Central memory CD4-positive, alpha-beta T cell (primary cell): ENCODE measurements at places on chromosomes 7 and 10.

GRCh38 chr10:92747600-92747999 is 57.8 kb downstream of the HHEX start:
- peak; percentile 65 for DNase-seq

DNA sequence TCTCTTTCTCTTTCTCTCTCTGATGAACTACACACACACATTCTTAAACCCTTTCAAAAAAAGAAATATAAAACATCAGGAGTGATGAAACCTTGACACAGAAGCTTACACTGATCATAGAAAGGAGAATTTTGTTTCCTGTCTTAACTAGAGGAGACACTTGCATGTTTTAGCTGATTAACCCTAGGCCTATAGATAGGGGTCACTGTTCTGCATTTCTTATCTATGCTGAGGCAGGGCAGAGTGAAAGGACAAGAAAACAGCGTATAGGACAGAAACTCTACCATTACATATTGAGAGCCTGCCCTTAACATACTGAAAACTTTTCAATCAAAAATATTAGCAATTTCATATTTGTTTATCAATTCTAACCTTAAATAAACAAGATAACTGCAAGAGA is 680.6 kb upstream of the MBL2 start:
- DNase-seq = no peak

- DNase-seq = no peak
Measured at GRCh38 chr10:104288355-104288754, 19.4 kb downstream of the GSTO2 start.

DNA sequence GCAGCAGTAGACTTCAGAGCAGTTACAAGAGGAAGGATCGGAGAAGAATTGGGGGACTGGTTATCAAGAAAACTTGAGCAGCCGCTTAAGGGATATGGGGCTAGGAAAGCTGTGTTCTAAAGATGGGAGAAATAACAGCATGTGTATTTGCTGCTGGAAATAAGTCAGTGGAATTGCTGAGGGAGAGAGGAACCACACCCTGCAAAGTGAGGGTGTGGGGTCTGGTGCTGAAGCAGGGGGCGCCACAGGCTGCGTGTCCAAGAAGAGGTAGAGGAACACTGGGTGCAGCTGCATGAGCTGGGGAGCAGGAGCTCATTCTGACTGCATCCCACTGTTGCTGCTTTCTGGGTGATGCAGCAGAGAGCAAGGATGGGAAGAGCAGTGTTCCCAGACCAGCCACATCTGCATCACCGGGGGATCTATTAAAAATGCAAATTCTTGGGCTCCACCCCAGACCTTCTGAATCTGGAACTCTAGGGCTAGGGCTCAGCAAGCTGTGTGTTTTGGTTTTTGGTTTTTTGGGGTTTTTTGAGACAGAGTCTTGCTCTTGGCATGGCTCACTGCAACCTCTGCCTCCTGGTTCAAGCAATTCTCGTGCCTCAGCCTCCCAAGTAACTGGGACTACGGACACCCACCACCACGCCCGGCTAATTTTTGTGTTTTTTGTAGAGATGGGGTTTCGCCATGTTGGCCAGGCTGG is 97.1 kb upstream of the DNAJB6 start:
- no peak for DNase-seq

GRCh38 chr10:24893127-24893526 is 59.3 kb downstream of the PRTFDC1 start:
- no peak for DNase-seq

DNA sequence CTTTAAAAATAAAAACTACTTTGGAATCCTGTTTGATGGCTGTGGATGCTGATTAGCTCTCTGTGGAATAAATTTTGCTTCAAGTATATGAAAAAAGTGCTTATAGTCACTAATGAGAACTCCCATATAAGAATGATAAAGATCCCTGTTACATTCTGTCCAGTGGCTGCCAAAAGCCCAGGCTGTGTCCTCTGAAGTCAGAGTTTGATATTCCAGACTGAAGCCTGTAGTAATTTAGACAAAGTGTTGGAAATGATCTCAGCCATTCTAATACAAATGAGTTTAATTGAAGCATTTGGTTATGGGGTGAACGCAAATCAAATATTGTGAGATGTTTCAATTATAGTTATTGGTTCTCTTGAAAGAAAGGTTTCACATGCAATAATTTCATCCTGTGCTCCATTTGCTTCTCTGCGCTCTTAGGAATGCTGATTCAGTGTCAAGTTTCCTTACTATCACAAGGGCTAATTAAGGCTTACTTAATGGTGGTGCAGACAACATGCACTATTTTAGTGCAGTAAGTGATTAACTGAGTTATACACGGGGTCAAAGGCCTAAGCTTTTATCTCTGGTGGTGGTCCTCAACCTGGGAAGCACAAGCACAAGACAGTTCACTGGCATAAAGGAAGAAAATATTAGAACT is 867.6 kb downstream of the SORCS1 start:
- no peak for DNase-seq

DNA sequence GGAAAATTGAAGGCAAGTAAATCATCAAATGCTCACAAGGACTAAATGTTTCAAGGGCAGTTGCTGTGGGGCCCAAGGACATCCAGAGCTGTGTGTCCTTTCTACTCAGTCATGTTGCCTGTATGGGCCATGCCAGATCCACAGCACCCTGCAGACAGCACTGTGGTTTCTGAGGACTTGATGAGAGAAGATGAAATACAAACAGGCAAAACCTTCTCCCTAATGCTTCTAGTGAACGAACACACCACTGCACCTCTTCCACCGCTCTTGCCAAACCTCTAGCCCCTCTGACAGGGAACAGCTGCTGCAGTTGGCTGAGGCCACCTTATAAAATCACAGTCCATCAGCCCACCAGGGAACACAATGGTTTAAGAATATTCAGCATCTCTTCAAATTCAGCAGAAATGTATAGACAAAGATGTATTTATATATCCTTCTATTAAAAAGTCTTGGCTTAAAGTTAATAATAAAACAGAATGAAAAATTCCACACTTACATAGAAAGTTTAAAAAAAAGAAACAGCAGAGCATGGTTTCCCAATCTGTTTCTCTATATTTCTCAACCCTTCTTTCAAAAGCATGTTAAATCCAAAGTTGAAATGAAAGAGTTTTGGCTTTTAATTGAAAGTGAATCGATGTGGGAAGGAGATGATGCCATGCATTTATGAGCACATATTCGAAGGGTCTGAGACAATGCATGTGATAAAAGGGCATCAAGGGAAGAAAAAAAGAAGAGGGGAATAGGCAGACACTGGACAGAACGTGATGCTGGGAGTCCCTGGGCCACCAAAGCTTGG is 14.0 kb downstream of the CYP3A7 start:
- DNase-seq = no peak

- DNase-seq = peak; percentile 9
Measured at GRCh38 chr7:28062197-28062991, 118.2 kb downstream of the JAZF1 start.

- no peak for DNase-seq
Measured at GRCh38 chr10:69492746-69493462, 41.6 kb downstream of the TSPAN15 start.

- DNase-seq = no peak
Measured at GRCh38 chr7:80230327-80230726, 95.7 kb downstream of the GNAI1 start.

DNA sequence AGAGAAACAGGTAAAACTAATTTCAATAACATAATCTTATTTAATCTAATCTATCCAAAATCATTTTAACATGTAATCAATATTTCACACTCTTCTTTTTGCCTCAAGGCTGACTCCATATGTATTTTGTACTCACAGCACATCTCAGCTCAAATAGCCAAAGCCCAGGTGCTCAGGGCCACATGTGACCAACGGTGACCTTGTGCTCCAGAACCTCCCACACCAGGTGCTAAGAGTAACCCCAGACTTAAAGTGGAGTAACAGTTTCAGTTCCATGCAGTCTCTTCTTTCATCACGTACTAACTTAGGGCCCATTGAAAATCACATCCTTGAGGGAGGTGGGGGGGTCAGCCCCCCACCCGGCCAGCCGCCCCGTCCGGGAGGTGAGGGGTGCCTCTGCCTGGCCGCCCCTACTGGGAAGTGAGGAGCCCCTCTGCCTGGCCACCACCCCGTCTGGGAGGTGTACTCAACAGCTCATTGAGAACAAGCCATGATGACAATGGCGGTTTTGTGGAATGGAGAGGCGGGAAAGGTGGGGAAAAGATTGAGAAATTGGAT is 47.3 kb downstream of the NCAPG2 start:
- DNase-seq = no peak

DNA sequence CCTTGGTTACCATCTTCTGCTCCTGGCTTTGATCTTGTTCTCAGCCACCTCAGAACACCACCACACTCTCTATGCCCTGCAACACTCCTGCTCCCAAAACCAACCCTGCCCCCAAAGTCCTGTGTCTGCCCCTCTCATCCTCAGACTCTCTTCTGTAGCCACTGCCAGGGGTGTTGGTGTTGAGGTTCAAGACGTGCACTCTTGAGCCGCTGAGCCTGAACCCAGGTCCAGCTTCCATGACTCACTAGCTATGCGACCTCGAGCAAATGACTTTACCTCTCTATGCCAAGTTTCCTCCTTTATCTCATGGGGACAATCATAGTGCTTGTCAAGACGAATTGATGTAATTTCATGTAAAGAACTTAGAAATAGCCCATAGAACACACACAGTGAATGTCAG is 840 bp upstream of the ATP6V0A4 start:
- DNase-seq = no peak

DNA sequence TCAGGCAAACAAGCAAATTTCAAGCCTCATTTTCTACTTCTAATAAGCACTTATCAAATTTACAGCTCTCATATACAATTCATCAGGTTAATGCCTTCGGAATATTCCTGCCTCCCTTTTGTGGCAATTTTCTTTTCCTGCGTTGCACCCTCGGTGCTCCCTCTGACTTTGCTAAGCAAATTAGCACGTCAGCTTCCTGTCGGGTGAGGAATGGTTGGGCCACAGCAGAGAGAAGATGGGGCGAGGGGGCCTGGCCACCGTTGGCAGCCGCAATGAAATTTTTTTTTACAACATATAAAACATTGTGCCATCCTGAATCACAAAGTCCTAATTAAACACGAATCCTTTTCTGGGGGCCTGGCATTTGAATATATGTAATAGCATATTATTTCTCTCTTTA is 28.1 kb downstream of the ELFN1 start:
- DNase-seq = no peak

DNA sequence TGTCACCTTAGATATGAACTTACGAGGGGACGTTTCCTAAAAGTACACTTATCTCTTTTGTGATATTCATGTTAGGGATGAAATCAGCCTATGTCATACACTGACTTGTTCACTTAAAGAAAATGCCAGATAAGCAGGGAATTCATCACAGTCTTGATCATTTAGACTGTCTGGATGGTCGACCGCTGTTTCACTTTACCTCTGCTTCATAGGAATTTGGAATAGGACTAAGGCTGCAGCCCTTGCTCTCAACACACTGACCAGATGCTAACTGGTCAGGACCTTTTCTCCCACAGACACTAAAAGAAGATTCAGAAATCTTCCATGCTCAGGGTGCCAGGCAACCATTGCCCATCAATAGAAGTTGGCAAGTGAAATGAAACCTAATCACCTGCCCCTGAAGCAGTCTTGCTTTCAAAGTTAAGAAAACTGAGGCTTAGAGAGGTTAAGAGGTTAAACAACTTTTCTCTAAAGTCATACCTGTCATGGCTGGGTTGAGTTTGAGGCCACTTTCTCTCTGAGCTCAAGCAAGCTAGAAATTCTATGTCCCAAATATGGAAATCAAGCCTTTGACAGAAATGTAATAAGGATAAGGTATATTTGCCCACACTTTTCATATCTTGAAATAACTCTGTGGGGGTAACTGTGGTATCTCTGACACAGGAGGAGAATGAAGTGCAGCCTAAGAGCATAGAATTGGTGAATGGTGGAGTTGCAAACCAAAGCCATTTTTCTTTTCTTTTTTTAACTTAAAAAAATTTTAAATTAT is 77.1 kb downstream of the MAP3K8 start:
- no peak for DNase-seq

GRCh38 chr7:21106296-21106732 is 319.6 kb upstream of the SP8 start:
- no peak for DNase-seq

DNA sequence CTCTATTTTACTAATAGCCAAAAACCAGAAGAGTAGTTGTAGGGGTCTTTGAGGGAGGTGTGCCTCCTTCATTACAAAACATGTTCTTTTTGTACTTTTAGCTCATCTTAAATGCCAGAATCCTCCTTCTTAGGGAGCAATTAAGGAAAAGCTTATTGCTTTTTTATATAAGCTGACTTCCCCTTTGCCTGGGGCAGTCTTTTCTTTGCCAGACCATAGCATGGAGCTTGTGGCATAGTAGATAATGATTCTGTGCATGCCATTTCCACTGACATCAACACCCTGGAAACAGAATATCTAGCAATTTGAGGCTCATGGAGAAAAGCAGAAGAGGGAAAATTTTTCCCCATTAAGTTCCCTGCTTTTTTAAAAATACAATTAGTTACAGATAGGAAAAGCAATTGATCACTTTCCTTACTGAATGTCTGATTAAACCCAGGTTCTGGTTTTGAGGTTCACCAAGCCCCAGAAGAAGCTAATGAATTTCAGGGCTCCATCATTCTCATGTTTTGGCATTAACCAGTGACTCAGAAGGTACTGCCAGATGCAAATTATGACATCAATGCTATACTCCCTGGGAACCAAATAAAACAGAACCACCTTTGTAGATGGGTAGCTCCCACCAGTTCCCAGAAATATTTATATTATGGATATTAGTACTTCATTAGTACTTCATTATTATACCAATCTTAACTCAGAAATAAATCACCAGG is 410.6 kb downstream of the KCNMA1 start:
- no peak for DNase-seq

GRCh38 chr10:60203993-60204618 is 185.6 kb downstream of the ANK3 start:
- DNase-seq = no peak

GRCh38 chr10:128367807-128368206 is 241.6 kb upstream of the MKI67 start:
- DNase-seq = no peak

DNA sequence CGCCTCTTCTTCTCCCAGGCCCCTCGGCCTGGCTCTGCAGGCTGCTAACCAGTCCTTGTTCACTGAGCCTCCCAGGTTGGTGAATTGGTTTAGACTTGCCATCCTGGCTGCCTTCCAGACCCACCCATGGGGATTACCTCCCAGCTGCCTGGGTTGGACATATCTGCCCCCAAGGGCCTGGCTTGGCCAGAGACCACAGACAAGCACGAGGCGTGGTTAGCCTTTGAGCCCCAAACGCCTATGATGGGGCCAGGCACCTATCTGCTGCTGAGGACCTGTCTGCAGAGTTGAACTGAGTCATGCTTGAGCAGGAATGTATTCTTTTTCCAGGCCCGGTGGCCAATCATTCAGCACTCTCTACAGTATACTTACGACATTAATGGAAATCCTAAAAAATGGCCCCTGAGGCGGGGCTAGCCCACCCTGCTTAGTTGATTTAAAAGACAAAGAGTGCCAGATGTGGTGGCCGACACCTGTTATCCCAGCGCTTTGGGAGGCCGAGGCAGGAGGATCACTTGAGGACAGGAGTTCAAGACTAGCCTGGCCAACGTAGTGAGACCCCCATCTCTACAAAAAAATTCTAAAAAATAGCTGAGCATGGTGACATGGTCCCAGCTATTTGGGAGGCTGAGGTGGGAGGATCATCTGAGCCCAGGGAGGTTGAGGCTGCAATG is 361.5 kb downstream of the FRMD4A start:
- no peak for DNase-seq

- DNase-seq = no peak
Measured at GRCh38 chr7:33075818-33076518, 13.4 kb upstream of the NT5C3A start.

- no peak for DNase-seq
Measured at GRCh38 chr7:128672927-128673517, 930 bp downstream of the GARIN1A start.
